ENCODE measurements at places on chromosomes 2 and 18. TPM values are rescaled to one million over a fixed set of nuclear protein-coding genes. Genes with fewer than 3 reads are reported as not detected.

TSGA10 gene
- total RNA-seq: 11.3 TPM

NEU4 gene
- total RNA-seq: 1.1 TPM

DNA sequence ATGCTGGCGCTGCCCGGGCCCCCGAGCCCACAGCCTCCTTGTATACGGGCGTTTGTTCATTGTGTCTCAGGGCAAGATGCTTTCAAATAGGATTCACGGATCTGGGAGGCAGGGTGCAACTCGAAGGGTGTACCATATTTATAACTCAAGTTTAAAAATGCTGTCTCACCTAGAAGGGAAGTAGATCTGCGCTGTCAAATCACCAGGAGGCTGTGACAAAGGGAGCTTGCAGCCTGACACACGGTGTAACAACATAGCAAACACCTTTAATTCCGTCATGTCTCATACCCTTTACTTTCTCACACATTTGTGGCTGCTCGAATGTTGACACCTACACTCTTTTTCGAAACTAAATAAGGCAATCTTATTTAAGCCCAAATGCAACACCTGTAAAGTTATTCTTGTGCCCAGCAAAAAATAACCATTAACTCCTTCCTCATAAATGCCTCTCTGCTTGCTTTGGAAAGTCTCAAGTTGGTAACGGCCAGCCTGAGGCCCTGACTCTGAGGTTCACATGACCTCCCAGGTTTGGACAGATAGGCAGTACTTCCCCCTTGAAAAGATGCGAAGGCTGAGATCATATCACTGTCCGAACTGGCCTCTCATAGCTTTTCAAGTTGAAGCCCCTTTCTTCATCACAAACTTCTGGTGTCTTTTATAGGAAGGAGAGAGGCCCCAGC, 11.6 kb downstream of the ZEB2 start:
- DNase-seq: no peak
- H3K4me3 ChIP-seq: peak overlapping the region; percentile 70
- H3K4me1 ChIP-seq: peaks cover 95% of the 10 kb centered on the region
- no peaks in the 10 kb centered on the region for H3K36me3 ChIP-seq
- peak overlapping the region; percentile 97 for H3K27ac ChIP-seq

GRCh38 chr18:22428672-22429071, 11.0 kb upstream of the CTAGE1 start:
- peaks cover 10% of the 10 kb centered on the region for H3K4me1 ChIP-seq
- no peaks in the 10 kb centered on the region for H3K36me3 ChIP-seq
- H3K4me3 ChIP-seq: no peak overlapping the region
- H3K27me3 ChIP-seq: no peaks in the 10 kb centered on the region

GRCh38 chr2:77190721-77191346, 331.3 kb downstream of the LRRTM4 start:
- no peak for DNase-seq
- H3K27ac ChIP-seq: no peak overlapping the region
- no peaks in the 10 kb centered on the region for H3K4me1 ChIP-seq
- H3K4me3 ChIP-seq: no peak overlapping the region
- no peaks in the 10 kb centered on the region for H3K27me3 ChIP-seq

- H3K27me3 ChIP-seq: no peaks in the 10 kb centered on the region
- no peaks in the 10 kb centered on the region for H3K4me1 ChIP-seq
- no peak overlapping the region for H3K27ac ChIP-seq
- H3K4me3 ChIP-seq: no peak overlapping the region
These were observed 46.5 kb upstream of the NFU1 start for GRCh38 chr2:69483696-69484095.
